Ascending aorta (tissue), 2 donors: ENCODE measurements at places on chromosomes 16 and 17. TPM values are rescaled to one million over a fixed set of nuclear protein-coding genes. Genes with fewer than 3 reads are reported as not detected.

- H3K27me3 ChIP-seq = no peaks in the 10 kb centered on the region
- no peak for DNase-seq
- H3K27ac ChIP-seq = no peak overlapping the region
These were observed 8.0 kb upstream of the MYL4 start for GRCh38 chr17:47201166-47201565.

DNA sequence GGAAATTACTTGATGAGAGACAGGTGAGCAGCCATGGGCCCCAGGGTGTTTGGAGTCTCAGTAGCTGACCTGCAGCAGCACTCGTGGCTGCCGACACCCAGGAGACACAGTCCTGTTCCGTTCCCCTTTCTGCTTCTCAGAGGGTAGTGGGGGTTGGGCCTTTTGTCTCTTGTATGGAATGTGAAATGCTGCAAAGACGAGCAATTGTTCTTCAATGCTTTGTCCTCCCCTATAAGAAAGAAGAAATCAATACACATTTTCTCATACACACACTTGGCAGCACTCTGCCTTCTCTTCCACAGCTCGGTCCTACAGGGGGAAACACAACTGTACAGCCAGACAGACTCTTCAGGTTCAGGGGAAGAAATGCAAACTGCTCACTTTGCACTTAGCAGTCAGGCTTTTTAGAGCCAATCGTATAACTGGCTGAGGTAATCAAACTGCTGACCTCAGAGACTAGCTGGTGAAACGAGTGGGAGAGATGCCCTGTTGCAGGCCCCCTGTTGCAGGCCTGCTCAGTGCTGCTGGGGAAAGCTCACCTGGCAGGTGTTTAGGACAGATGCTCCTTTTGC is 96.7 kb downstream of the AATF start:
- H3K36me3 ChIP-seq = peaks cover 2% of the 10 kb centered on the region
- H3K27me3 ChIP-seq = no peaks in the 10 kb centered on the region
- no peak overlapping the region for H3K4me3 ChIP-seq
- no peak overlapping the region for H3K27ac ChIP-seq
- DNase-seq = no peak

DNA sequence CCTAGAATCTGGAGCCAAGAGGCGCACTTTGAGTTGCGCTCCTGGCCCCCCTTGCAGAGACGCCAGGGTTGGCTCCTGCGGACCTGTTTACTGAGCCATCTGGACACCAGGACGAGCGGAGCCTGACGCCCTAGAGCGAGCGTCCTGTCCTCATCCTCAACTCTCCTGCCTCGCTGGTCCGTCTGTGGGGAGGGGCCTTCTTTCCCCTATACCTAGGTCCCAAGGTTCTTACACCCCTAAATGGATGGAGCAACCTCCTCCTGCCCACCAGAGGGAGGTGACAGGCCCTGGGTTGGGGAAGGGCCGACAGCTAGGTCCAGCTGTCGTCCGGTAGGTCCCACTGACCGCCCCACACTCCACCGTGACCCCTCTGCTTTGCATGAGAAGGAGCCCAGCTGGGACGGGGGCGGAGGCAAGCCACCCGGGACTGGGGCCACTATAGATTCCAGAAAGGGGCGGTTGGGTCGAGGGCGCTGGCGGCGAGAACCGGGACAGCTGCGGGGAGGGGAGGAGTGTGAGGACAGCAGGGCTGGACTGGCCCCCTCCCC is 3.1 kb upstream of the LHX1 start:
- H3K36me3 ChIP-seq = no peaks in the 10 kb centered on the region
- H3K27ac ChIP-seq = no peak overlapping the region
- DNase-seq = no peak
- peaks cover 3% of the 10 kb centered on the region for H3K4me1 ChIP-seq

DNA sequence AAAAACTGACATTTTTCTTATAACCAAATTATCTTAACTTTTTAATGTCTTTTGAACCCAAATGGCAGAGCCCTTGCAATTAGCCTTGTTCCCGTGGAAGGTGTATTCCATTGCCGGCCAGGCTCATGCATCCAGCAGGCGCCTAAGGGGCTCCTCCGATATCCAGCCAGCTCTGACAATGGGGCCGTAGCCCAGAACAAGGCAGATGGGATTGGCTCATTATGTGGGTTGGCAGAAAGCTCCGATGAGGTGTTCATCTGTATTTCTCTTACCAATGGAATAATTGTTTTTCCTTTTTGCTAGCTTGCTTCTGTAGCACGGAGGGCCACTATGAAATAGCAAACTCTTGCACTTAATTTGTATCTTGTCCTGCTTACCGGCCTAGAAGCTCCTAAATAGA is 208.2 kb upstream of the CHMP6 start:
- H3K4me3 ChIP-seq = no peak overlapping the region
- no peaks in the 10 kb centered on the region for H3K27me3 ChIP-seq
- H3K36me3 ChIP-seq = no peaks in the 10 kb centered on the region
- H3K4me1 ChIP-seq = peaks cover 6% of the 10 kb centered on the region
- H3K27ac ChIP-seq = peak overlapping the region; percentile 31
- no peak for DNase-seq

DNA sequence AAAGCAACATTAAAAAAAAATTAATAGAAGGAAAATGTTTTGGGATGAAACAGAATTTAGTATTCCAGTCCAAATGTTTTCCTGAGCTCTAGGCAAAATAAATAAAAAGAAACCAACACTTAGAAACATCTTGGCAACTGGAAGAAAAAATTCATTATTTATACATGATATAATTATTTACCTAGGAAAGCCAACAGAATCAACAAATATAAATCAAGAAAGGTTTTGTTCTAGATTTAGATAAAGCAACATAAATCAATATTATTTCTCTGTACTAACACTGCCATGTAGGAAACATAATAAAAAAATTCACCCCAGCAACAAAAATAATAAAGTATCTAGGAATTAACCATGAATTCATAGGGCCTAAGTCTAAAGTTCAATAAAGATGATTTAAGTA is 167.4 kb downstream of the MYO1D start:
- no peaks in the 10 kb centered on the region for H3K4me1 ChIP-seq
- H3K36me3 ChIP-seq = peaks cover 11% of the 10 kb centered on the region
- DNase-seq = no peak
- no peak overlapping the region for H3K4me3 ChIP-seq
- no peaks in the 10 kb centered on the region for H3K27me3 ChIP-seq
- no peak overlapping the region for H3K27ac ChIP-seq

DNA sequence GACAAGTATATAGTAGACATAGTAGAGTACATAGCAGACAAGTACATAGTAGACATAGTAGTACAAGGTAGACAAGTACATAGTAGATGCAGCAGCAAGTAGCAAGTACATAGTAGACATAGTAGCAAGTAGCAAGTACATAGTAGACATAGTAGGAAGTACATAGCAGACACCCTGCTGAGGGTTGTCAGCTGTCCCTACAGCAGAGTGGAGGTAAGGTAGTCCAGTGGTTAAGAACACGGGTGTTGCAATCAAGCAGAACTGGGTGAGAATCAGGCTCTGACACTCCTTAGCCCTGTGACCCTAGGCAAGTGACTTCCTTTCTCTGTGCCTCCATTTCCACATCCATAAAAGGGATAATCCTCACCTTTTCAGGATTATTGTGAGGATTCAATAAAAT is 94.7 kb downstream of the NOG start:
- H3K27ac ChIP-seq = no peak overlapping the region
- no peak for DNase-seq
- no peaks in the 10 kb centered on the region for H3K27me3 ChIP-seq
- H3K36me3 ChIP-seq = no peaks in the 10 kb centered on the region
- no peak overlapping the region for H3K4me3 ChIP-seq
- H3K4me1 ChIP-seq = no peaks in the 10 kb centered on the region

Gene MYH2
- total RNA-seq = not detected

Gene TAT
- total RNA-seq = 6.7 TPM
